ENCODE measurements at places on chromosomes 2 and 18.

DNA sequence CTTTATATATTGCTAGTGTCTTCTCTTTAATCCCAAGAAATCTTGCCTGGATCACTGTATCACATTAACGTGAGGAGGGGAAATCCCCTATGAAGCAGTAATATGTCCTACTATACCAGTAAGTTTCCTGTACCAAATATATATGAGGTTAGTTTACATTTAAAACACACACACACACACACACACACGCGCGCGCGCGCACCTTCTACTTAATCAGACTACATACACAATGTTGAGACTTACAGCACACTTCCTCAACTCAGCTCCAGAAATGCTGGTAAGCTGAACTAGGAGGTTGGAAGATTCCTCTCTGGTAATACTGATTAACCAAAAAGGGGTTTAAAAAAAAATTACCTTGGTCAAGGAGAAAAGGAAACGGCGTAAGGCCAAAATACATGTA lies 49.3 kb downstream of the USP34 start:
- DNase-seq = no peak

DNA sequence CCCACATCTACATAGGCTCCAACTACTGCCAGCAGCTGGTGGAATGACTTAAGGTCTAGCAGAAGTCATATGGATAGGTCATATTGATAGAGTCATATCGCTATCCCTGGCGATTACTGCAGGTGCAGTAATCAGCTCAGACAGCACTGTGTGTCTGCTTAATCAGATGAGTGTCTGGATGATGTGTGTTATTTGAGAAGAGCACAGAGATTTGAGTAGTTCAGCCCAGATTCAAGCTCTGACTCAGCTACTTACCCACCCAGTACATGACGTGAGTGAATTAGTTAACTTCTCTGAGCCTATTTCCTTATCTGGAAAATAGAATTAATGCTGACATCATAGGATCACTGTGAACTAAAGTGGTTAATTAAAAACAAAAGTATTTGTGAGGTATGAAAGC lies 78.9 kb downstream of the EHD3 start:
- DNase-seq = no peak

GRCh38 chr18:2908166-2908945 lies 61.5 kb downstream of the EMILIN2 start:
- no peak for DNase-seq

DNA sequence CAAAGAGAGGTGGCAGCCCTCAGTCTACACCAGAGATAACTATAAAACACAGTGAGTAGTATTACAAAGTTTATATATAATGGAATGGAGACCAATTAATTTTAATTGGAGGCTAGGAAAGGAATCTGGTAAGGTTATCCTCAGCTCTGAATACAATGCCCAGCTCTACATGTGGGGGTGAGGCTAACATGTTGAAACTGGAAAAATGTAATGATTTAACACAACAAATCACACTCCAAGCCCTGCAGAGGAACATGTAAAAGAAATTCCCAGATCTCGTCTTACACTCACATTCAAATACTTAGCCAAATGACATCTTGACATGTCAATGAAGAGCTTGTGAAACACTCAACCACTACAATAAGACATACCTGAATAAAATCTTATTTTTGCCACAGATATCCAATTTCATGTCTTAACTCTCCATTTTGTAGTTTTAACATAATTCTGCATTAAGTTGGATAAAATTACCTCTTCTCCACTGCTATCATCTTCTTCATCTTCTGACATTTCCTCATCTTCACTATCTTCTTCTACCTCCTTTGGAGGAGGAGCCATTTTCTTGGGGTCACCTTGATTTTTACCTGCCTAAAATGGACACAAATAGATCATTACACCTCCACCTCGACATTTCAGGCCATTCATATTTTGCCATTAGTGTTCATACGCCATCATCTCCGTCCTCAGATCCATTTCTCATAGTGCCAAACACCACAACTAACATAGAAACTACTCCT lies 1.4 kb downstream of the NCL start:
- DNase-seq = no peak

- DNase-seq = no peak
These were observed 1068.0 kb upstream of the ZEB2 start for GRCh38 chr2:145587922-145588321.

GRCh38 chr18:67865400-67865799 lies 348.9 kb upstream of the DSEL start:
- no peak for DNase-seq

DNA sequence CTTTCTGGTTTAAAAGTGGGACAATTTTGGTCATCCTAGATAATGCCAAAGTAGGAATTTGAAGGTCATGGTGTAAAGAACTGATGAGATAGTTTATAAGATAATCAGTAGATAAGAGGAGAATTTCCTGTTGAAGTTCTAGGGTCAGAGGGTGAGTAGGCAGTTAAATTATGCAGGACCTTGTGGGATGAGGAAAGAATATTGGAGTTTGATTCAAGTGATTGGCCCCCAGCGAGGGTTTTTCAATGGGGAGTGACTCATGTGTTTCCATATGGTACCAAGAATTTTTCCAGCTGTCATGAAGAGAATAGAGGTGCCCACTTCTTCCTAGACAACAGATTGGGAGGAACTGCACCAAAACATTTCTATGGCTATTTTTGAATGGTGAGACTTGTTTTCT lies 940.2 kb upstream of the ZEB2 start:
- DNase-seq = peak; percentile 49

DNA sequence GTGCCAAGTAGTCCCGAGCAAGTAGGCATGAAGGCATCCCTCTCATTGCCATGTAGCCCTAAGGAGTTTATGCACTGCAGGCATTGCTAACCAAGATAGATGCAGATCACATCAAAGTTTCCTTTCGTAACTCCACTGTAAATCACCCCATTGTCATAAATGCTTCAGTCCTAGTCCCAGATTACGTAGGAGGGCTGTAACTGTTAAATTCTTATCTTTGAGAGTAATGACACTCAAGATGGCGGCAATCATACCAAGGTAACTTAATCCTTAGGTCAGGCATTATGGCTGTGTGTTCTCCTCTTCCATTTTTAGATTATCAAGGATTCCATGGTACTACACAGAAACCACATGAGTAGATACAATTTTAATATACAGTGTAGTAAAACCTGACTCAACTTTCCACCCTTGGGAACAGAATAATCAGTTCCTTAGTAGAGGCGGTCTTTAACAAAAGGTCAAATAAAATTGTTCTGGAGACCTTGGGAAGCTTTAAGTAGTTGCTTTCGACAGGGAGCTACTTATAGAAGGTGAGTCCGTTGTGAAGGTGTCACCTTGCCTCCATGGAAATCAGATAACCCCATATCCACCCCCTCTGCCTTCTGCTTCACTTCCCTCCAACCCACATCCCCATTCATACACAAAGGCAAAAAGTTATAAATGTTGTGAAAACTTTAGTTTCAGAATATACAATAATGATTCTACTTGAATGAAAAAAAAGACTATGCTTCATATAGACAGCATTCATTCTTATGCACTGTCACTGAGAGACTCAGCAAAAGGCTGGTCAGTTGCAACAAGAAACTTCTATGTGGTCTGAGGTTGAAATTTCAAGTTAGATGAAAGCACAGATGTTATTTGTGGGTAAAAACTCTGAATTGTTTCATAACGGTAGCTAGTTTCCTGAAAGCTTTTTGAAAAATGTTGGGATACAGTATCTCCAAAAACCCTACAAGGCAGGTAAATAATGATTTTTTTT lies 64.8 kb upstream of the GALNT5 start:
- DNase-seq = no peak

DNA sequence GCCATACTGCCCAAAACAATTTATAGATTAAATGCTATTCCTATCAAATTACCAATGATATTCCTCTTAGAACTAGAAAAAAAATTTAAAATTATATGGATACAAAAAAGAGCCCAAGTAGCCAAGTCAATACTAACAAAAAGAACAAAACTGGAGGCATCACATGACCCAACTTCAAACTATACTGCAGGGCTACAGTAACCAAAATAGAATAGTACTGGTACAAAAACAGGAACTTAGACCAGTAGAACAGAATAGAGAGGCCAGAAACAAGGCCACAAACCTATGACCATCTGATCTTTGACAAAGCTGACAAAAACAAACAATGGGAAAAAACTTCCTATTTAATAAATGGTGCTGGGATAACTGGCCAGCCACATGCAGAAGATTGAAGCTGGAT lies 86.1 kb upstream of the KYNU start:
- no peak for DNase-seq

GRCh38 chr2:230155359-230155758 lies 64.4 kb downstream of the SP110 start:
- no peak for DNase-seq

DNA sequence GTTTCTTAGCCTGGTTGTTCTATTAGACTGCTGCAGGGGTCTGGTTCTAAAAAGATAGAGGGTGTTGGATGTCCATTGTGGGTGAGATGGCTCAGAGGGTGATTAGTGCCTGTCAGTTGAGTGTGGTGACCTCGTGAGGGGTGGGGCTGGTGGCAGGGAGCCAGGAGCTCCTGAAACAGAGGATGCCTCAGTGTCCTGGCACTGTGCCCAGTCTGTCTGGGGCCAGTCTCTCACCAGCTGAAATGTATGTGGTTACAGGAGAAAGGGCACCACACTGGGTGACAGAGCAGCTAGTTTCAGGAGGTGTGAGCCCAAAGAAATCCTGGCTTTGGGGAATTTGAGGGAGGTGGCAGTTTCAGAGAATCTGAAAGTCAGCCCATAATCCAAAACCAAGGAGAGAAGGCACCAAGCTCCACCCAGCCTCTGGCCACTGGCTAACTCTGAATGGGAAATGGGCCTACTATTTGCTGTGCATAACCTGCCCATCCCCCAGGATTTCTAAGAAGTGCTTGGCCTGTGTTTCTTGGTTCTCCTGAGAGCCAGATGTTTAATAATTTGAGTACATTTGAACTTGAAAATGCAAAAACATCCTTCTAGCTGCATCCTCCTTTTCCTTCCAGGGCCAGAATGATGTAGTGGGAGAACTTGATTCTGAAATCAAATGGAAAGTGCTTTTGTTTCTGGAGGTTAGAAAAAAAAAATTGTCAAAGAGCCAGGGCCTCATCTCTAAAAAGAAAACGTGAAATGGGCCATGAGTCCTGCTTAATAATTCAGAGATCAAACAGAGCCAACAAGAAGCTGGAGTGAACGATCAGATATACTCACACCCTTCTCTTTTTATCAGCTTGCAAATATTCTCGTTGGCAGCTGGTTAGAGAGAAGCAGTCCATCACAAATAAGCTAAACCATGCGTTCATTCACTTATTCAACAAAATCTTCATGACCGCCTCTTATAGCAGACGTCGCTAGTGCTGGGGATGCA lies 92.3 kb downstream of the B3GNT2 start:
- peak; percentile 67 for DNase-seq

DNA sequence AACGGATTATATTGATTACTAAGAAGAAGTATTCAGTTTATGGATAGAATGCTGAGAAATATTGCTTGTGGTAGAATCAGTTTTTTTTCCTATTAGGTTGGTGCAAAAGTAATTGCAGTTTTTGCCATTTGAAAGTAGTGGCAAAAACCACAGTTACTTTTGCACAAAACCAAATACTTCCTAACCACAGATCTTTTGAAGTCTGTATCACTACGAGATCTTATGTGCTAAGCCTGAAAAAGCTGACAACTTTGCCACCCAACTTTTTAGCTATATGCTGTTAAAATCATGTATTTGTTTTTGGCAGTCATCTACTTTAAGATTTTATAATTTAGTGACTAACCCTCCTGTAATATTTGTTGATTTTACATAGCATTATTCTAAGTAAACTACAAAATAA lies 24.6 kb downstream of the DNAJC10 start:
- DNase-seq = no peak

DNA sequence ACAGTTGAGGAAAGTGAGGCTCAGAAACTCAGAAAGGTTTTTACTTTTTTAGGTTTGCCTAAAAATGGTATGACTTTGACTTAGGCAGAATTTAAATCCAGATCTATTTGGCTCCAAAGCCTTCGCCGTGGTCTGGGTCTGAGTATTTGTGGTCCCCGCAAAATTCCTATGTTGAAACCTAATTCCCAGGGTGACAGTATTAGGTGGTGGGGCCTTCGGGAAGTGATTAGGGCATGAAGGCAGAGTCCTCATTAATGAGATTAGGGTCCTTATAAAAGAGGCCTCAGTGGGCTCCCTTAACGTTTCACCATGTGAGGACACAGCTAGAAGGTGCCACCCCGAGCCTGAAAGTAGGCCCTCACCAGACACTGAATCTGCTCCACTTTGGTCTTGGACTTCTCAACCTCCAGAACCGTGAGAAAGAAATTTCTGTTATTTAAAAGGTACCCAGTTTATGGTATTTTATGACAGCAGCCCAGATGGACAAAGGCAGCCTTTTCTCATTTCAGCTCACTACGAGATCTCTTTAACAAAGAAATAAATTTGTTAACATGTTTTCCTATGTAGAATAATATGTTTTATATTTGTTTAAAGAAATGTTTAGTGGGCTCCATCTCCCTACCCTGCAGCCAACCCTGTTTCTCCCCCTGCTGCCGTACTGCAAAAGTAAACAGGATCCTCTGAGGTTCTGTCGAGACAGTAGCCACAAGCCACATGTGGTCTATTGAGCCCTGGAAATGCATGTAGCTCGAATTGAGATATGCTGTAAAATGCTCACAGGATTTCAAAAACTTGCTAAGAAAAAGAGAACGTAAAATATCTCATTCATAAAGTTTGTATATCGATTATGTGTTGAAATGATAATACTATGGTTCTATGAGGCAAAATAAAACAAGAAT lies 80.6 kb downstream of the MOGAT1 start:
- no peak for DNase-seq

DNA sequence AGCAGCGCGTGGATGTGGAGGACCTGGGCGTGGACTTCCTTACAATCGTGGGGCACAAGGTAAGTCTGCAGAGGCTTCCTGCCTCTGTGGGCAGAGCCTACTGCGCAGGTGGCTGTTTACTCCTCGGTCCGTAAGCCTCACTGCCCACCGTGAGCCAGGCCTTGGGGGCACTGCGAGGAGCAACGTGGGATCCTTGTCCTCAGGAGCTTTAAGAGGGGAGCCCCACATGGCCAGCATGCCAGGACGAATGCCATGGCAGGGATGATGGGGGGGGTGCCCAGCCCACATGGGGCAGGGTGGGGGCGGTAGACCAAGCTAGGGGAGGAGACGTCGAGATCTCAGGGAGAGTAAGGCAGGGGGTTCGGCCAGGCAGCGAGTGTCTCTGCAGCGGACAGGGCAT lies 18.0 kb upstream of the ESPNL start:
- DNase-seq = no peak

- DNase-seq = no peak
These were observed 84.8 kb upstream of the GATA6 start for GRCh38 chr18:22084547-22084946.

DNA sequence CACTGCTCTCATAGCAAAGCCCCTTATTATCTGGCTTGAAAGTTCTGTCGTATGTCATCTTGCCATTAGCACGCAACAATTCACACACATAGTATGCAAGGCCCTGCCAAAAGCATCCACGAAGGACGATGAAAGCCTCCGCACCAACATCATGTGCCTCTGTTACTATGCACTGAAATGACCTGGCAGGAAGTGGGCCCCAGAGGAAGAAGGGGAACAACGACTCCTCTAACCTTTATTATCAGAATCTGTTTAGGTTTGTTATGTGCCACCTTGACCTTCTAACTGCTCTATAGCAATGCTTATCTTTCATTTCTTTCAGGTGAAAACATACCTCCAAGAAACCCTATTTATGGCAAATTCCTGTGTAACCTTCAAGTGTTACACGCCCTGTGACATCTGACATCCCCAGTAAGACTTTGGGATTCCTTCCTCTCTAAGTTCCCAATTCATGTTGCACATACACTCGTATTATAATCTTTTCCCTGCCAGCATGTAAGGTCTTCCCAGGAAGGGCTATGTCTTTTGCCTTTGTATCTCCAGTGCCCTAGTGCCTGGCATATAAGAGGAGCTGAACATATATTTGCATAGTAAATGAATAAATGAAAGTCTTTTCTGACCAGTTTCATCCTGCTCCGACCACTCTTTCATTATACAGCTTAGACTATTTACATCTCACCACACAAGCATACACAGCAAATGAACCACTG lies 7.0 kb upstream of the NDUFV2 start:
- no peak for DNase-seq

Data from HS-27A (cell line).